Fibroblast of lung (primary cell): ENCODE measurements at places on chromosomes 12 and 14.

GRCh38 chr14:68418174-68419118, 374.4 kb downstream of the ZFP36L1 start:
- H3K36me3 ChIP-seq, result no peaks in the 10 kb centered on the region
- DNase-seq, result no peak
- H3K4me3 ChIP-seq, result no peak overlapping the region
- H3K4me1 ChIP-seq, result no peaks in the 10 kb centered on the region
- H3K27me3 ChIP-seq, result no peaks in the 10 kb centered on the region

- DNase-seq, result no peak
- H3K36me3 ChIP-seq, result no peaks in the 10 kb centered on the region
- no peaks in the 10 kb centered on the region for H3K4me1 ChIP-seq
- no peaks in the 10 kb centered on the region for H3K27me3 ChIP-seq
Observed at GRCh38 chr12:90327793-90328743, 619.4 kb upstream of the ATP2B1 start.

DNA sequence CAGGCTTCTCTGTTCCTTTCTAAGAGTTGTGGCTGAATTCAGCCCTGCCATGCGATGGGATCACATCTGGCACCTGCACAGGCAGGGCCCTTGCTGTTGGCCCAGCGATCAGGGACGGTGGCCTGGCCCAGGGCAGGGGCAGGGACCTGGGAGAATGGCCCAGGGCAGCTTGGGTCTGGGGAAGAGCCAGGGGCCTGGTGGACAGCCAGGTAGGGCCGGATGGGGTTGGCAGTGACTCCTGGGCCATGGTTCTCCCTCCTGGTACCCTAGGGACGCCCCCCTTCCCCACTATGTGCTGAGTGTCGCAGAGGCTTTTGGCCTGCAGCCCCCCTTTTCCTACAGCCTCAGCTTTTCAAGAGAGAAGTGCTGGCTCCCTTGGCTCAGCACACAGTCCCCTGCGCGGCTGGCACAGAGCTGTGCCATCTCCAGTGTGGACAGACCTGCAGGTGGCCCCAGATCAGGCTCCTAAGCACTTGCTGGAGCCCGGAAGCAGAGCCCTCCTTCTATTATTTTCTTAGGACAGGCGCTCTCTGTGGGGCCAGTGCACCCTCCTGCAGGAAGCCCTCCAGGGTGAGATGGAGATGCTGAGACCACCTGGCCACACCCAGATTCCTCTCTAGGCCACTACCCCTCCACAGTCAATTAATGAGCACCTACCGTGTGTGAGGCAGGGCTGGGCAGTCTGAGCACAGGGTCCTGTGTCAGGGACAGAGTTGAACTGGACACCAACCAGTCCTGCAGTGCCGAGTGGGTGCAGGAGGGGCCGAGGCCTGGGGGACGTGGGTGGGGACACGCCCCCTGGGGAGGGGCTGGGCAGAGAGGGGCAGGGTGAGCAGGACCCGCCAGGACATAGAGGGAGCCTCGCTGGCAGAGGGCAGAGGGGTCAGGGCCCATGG, 267.6 kb downstream of the ADGRD1 start:
- H3K27ac ChIP-seq, result no peak overlapping the region

DNA sequence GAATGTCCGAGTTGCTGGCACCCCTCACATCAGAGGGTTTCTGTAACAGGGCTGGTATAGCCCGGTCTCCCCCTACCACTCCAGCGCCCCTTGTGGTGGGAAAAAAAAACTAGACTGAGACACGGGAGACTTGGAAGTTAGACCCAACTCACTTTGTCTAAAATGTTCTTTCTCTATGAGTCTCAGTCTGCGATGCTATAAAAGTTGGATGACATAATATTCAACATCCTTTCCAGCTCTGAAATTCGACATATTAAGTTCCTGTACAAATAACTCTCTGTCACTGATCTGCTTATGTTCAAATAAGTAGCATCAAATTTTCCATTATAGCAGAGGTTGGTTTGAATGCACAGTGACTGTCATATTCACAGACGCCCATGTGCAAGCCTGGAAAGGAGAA, 25.7 kb upstream of the TC2N start:
- no peak for DNase-seq
- peaks cover 2% of the 10 kb centered on the region for H3K36me3 ChIP-seq
- H3K27me3 ChIP-seq, result no peaks in the 10 kb centered on the region
- no peak overlapping the region for H3K27ac ChIP-seq

DNA sequence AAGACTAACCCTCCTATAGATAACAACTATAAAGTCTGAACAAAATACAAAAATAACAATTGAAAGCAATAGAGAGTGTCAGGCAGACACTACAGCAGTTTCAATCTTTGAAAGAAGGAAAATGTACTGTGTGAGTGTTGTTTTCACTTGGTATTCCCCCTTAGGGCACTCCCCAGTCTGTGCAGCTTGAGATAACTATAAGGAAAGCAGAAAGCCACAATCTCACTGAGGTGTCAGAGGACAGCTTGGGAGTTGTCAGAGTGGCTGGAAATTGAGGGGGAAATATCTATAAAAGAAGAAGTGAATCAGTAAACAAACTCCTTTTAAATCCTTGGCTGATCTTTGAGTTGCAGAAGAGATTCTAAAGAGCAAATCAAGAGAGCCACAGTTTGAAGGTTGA, 364.8 kb downstream of the NELL2 start:
- no peaks in the 10 kb centered on the region for H3K36me3 ChIP-seq
- H3K4me3 ChIP-seq, result no peak overlapping the region
- no peak for DNase-seq
- no peaks in the 10 kb centered on the region for H3K27me3 ChIP-seq

DNA sequence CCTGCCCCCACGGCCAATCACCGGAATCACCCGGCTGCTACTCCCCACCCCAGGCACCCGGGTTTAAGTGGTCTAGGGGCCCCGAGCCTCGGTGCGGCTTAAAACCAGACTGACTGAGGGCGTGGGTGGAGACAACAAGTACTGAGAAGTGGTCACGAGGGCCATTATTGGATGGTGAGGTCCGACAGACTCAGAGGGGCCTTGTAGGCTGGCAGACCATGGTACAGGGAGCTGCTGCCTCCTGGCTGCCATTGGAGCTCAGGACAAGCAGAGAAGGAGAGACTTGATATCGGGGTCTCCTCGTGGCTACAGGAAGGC, 54.1 kb downstream of the FBRSL1 start:
- no peak overlapping the region for H3K4me3 ChIP-seq
- no peak for DNase-seq
- H3K27me3 ChIP-seq, result no peaks in the 10 kb centered on the region

GRCh38 chr12:25155022-25155576, 39.9 kb downstream of the DNAI7 start:
- H3K36me3 ChIP-seq, result no peaks in the 10 kb centered on the region
- H3K27ac ChIP-seq, result peak overlapping the region; percentile 8
- DNase-seq, result peak; percentile 33
- no peaks in the 10 kb centered on the region for H3K27me3 ChIP-seq

DNA sequence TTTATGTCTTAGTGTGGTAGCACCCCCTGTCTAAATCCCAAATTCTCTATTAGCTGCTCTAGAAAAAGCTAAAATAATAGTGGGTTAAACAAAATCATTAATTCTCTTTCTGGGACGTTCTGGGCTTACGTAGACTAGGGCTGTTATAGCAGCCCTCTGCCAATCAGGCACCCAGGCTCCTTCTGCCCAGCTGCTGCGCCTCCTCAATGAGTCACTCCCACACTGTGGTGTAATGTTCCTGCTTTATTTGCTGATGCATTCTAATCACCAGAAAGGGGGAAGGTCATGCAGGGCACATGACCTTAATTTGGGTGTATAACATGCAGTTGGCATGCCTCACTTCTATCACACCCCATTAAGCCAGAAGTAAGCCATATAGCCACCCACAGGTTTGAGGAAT, 294.5 kb downstream of the GALC start:
- no peak overlapping the region for H3K4me3 ChIP-seq
- DNase-seq, result no peak
- H3K27ac ChIP-seq, result no peak overlapping the region
- no peaks in the 10 kb centered on the region for H3K4me1 ChIP-seq
- no peaks in the 10 kb centered on the region for H3K27me3 ChIP-seq

DNA sequence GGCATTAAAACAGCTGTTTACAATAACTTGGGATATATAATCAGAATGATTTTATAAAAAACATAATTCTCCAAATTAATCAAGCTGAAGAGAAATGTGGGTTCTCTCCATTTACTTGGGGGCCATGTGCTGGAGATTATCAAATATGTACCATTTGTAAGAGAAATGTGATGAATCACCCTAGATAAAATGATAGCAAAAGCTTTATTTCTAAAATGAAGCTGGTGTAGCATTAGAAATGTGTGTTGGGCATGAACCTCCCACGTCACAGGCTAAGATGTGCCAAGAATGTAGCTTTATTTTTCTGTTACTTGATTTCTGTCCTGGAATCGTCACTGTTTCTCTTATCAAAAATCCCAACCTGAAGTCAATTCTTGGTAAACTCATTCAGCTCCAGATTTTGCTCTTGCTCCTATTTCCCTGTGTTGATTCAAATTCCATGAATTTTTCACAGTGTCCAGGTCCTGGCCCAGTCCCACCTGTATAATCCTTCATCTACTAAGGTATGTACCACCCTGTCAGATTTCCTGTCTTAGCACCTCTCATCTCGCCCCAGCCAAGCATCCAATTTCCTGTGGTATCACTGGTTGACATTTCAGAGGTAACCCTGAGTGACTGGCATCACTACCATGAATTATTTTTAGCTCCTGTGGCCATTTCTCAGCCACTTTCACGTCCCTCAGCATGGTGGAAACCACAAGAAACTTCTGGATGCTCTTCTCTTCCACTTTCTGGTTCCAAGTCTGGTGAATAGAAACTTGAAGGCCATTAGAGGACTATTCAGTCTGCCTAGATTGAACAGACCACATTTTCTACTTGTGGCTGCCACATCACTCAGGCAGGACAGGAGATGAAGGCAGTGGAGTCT, 103.6 kb upstream of the FLRT2 start:
- DNase-seq, result no peak
- H3K4me3 ChIP-seq, result no peak overlapping the region
- H3K36me3 ChIP-seq, result no peaks in the 10 kb centered on the region
- H3K4me1 ChIP-seq, result no peaks in the 10 kb centered on the region

DNA sequence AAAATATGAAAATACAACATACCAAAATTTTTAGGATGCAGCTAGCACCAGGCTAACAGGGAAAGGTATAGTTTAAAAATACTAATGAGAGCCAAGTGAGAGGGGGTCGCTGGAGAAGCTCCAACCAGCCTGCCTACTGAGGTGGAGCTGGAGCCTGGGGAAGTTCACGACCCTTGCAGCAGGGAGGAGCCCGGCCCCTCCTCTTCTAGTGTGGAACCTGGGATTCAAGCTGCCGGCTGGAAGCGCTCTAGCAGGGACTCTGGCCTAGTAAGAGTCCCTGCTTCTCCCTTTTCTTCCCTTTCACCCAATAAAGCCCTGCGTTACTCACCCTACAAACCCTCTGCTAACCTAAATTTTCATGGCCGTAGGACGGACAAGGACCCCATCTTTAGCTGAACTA, 5.0 kb upstream of the KCNK13 start:
- H3K4me3 ChIP-seq, result no peak overlapping the region
- no peaks in the 10 kb centered on the region for H3K4me1 ChIP-seq
- H3K27ac ChIP-seq, result no peak overlapping the region
- DNase-seq, result no peak
- H3K36me3 ChIP-seq, result no peaks in the 10 kb centered on the region

GRCh38 chr12:124762791-124763593, 100.7 kb downstream of the SCARB1 start:
- peaks cover 6% of the 10 kb centered on the region for H3K4me1 ChIP-seq
- no peaks in the 10 kb centered on the region for H3K36me3 ChIP-seq
- H3K27me3 ChIP-seq, result peaks cover 16% of the 10 kb centered on the region
- no peak overlapping the region for H3K4me3 ChIP-seq
- peak; percentile 84 for DNase-seq

DNA sequence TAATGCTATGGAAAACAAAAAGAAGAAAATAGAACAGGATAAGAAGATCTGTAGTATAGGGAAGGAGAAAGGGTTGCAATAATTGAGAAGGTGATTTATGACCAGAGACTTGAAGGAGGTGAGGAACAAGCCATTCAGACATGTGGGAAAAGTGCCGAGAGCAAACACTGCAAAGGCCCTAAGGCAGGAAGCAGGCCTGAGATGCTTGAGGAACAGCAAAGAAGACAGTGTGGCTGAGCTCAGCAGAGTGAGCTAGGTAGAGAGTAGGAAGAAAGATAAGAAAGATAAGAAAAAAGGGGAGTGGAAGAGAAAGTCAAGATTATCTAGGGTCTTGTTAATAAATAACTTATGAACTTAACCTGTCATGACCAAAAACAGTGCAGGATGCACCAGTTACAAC, 671.8 kb downstream of the RPS29 start:
- H3K27me3 ChIP-seq, result no peaks in the 10 kb centered on the region
- no peak for DNase-seq
- H3K4me1 ChIP-seq, result no peaks in the 10 kb centered on the region
- no peaks in the 10 kb centered on the region for H3K36me3 ChIP-seq
- H3K27ac ChIP-seq, result no peak overlapping the region

DNA sequence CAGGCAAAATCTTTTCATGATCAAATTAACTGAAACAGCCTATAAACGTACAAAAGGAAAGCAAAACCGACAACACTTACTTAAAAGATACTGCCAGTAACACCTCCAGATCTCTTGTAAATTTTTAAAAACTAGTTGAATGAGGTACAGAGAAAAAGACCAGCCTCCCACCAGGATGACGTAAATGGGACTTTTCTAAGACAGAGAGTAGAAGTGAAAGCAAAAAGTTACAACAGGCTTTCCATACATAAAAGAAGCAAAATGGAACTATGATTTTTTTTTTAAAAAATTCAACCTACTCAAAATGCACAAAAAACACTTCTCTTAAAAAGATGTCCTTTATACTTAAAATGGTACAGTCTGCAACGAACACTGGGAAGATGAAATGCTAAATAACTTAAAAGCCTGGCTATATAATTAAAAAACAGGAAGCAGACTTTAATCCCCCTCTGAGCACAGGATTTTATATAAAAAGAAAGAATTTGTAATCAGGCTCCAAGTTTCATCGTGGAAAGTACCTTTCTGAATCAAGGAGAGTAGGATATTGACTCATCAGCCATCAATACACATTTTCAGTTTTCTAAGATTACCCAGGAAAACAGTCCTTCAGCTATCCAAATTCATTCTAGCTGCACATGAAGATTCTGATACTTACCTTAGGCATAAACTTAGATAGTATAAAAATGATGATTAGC, 14.2 kb upstream of the MYO1A start:
- no peak overlapping the region for H3K4me3 ChIP-seq
- H3K4me1 ChIP-seq, result no peaks in the 10 kb centered on the region
- no peaks in the 10 kb centered on the region for H3K27me3 ChIP-seq
- H3K36me3 ChIP-seq, result peaks cover 5% of the 10 kb centered on the region

DNA sequence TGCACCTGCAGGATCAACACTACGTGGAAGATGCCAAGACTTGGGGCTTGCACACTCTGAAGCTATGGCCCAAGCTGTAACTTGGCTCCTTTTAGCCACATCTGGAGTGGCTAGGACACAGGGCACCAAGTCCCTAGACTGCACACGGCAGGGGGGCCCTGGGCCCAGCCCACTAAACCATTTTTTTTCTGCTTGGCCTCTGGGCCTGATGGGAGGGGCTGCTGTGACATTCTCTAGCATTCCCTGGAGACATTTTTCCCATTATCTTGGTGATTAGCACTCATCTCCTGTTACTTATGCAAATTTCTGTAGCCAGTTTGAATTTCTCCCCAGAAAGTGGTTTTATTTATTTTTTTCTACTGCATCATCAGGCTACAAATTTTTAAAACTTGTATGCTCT, 1080.7 kb downstream of the LRFN5 start:
- no peak overlapping the region for H3K27ac ChIP-seq
- no peaks in the 10 kb centered on the region for H3K27me3 ChIP-seq
- DNase-seq, result no peak

GRCh38 chr12:42475106-42475505, 114.4 kb downstream of the PRICKLE1 start:
- no peaks in the 10 kb centered on the region for H3K36me3 ChIP-seq
- no peak overlapping the region for H3K4me3 ChIP-seq
- no peak overlapping the region for H3K27ac ChIP-seq
